ENCODE measurements at places on chromosomes 6 and 20.

DNA sequence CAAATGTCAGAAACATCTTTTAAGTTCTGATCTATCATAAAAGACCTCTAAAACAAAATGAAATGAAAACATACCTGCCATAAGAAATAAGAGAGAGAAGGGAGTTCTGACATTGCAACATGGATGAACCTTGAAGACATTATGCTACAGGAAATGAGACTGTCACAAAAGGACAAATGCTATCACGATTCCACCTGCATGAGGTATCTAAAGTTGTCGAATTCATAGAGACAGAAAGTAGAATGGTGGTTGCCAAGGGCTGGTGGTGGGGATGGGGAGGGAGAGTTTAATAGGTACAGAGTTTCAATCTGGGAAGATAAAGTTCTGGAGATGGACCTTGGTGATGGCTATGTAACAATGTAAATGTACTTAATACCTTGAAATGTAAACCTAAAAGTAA lies 3.3 kb downstream of the EZR start:
- DNase-seq: no peak

- DNase-seq: no peak
Observed at GRCh38 chr20:2313316-2313715, 17.5 kb downstream of the TGM3 start.

DNA sequence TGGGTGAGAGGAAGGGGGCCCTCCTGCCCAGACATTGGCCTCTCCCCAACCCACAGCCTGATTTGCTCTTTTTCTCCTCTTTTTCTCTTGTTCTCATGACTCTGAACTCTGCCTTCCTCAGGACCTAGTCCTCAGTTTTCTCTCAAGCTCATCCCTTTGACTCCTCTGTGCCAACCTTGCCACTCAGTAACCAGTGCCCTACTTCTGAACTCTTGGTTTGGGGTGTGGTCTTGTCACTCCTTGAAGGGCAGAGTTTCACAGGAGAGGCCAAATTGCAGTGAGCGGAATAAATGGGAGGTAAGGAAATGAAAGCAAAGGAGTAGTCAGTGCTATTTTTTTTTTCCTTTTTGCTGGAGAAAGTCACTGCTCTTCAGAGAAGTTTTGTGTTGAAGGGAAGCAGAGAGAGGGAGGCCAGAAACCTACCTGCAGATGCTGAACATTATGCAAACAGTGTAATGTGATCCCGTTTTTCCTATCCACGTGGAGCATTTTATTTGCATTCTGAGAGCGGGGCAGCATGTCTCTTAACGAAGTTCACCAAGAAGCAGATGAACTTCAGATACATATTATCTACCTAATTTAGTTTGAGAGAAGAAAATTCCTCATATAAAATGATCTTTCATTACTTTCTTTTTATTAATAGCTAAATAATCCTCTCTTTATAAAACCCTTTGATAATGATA lies 26.9 kb downstream of the CFAP61 start:
- no peak for DNase-seq

DNA sequence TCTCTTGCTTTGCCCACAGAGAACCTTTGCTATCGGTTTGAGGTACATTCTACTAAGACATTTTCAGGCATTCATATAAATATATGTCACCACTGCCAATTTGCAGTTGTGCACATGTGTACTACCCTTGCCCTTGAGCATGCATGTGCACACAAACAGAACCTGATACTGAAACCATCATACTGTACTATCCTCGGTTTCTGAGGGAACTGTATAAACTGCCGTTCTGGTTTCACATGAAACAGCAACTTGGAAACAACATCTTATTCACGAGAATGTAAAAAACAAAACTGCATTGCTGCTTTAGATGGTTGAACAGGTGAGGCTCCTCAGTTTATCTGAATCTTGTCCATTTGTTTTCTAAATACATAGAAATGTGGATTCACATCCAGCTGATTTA lies 151.2 kb upstream of the TMEM170B start:
- no peak for DNase-seq

GRCh38 chr20:59165396-59165795 lies 1.8 kb downstream of the ZNF831 start:
- DNase-seq: no peak

- DNase-seq: no peak
Observed at GRCh38 chr20:63957690-63958441, 1.6 kb upstream of the UCKL1 start.

GRCh38 chr6:42142118-42142835 lies at the start of gene C6orf132:
Gene C6orf132 (minus strand): TSS chr6:42142620. CDS start chr6:42142444, 176 bp downstream.
- no peak for DNase-seq

- DNase-seq: no peak
Observed at GRCh38 chr6:168913866-168914469, 339.7 kb downstream of the THBS2 start.

DNA sequence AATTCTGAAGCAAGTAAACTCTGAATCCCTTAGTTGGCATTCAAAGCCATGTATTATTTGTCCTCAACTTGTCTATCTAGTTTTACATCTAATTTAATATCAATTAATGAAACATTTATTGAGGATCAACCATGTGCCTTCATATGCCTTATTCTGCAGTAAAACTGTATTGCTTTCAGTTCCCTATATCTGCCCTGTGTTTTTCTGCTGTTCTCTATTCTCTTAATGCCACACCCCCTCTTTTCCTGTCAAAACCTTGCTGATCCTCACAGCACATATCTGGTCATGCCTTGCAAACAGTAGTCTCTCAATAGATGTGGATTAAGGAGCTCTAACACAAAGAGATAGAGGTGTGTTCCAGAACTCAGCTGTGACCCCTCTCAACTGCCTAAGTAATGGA lies 2.0 kb downstream of the FIG4 start:
- DNase-seq: no peak

DNA sequence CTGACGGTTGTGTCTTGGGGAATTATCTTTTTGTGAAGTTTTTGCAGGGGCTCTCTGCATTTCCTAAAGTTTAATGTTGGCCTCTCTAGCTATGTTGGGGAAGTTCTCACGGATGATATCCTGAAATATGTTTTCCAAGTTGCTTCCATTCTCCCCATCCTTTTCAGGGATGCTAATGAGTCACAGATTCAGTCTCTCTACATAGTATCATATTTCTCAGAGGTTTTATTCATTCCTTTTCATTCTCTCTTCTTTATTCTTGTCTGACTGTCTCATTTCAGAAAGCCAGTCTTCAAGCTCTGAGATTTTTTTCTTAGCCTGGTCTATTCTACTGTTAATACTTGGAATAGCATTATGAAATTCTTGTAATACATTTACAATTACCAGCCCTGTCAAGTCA lies 61.3 kb downstream of the UNC5CL start:
- no peak for DNase-seq

GRCh38 chr6:154572556-154572955 lies 62.1 kb upstream of the CNKSR3 start:
- no peak for DNase-seq

GRCh38 chr6:63553208-63553607 lies 19.1 kb upstream of the LOC128125822 start:
- DNase-seq: no peak

GRCh38 chr6:148747471-148748165 lies 788 bp downstream of the UST start:
- no peak for DNase-seq

- no peak for DNase-seq
Observed at GRCh38 chr20:50449738-50450492, 60.3 kb upstream of the PTPN1 start.

DNA sequence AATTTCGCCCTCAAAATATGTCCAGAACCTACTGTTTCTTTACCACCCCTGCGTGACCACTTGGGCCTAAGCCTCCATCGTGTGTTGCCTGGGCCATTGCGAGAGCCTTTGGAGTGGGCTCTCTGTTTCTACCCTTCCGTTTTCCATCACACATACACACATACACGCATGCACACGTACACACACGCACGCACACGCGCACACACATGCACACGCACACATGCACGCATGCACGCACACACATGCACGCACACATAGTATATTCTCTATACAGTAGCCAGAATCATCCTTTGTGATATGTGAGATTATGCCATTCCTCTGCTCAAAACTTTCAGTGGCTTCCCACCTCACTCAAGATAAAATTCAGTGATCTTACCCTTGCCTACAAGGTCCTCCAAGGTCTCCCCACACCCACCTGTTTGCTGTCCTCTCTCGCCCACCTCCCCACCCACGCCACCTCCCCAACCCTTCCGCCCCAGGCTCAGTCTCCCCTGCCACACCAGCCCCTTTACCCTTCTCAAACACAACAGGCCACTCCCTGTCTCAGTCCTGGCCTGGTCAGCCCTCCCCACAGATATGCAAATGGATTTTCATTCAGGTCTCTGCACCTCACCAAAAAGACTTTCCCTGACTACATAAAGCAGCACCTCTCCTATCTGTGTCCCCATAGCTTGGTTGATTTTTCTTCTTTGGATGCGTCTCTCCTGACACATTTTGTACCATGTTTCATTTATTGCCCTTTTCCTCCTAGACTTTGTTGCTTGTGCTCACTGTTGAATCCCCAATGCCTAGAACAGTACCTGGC lies 559.6 kb downstream of the CD83 start:
- no peak for DNase-seq

- no peak for DNase-seq
Observed at GRCh38 chr6:49772285-49772684, 14.8 kb downstream of the PGK2 start.

DNA sequence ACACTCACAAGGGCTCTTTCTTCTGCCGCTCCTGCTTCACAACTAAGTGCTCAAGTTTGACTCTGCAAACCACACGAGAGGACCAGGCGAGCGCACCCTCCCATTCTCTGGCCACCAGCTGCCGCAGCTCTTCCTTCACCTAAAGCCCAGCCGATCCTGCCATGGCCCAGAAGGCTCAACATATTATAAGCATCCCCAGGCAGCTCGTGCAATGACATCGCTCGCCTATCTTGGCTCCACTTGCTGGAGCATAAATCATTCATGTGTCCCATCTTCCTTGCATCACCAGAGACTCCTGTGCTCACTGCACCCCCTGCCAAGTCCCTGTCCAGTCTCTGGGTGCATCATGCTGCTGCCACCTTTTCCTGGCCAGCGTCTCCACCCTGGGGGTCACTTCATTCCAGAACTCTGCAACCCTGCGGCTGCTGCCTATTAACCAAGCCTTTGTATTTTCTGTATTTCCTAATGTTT lies 59.0 kb downstream of the PSMG4 start:
- DNase-seq: no peak

- no peak for DNase-seq
Observed at GRCh38 chr6:5833120-5833519, 173.6 kb downstream of the NRN1 start.

- DNase-seq: no peak
Observed at GRCh38 chr20:49572857-49573256, 4.9 kb upstream of the PTGIS start.

GRCh38 chr20:1121429-1121828 lies 3.0 kb downstream of the PSMF1 start:
- DNase-seq: no peak

DNA sequence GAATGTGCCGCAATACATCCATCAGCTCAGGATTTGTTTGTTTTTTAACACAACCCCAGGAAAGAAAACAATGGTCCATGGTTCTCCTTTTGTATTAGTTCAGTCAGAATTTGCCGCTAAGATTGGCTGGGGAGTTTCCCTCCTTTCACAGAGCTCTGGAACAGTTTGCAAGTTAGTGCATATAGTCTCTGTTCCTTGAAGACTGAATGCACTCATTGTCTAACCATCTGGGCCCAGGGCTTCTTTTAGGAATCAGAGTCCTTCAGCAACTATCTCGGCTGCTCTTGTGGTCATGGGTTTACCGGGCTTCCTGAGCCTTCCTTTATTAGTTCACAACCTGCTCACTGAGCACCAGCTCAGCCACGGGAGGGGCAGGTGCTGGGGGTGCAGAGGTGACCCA lies 121.3 kb downstream of the SLC23A2 start:
- no peak for DNase-seq

DNA sequence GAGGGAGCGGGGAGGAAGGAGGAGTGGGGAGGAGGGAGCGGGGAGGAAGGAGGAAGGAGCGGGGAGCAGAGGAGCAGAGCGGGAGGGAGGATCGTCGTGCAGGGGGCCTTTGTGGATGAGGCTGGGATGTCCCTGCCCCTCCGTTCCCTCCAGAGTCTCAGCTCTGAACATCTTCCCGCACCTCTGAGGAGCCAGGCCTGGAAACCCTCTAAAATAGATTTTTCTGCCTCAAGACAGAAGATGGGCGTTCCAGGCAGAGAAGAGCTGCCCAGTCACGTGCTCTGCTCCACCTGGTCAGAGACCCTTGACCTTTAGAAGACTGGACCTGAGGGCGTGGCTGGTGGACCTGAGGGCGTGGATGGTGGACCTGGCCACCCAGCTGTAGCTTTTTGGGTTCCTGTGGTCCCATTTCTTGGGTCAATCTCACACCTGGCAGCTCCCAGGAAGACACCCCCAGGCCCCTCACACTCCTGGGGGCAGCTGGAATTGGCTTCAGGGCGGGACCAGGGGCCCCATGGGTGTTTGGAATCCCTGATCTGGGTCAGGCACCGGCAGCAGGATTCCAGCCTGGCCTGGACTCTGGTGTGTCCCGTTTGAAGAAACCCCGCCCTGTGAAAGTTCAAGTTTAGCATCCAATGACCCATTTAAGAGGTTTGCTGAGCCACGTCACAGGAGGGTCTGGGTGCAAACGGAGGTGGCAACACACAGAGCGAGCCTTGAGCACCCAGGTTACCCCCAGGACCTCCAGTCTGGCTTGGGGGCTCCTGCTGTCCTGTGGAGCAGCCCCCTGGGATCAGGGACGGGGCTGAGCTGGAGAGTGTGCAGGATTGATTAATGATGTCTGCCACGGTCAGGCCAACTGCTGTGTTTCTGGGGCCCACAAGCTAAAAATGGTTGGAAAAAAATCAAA lies 96.9 kb upstream of the BHLHE23 start:
- DNase-seq: no peak

DNA sequence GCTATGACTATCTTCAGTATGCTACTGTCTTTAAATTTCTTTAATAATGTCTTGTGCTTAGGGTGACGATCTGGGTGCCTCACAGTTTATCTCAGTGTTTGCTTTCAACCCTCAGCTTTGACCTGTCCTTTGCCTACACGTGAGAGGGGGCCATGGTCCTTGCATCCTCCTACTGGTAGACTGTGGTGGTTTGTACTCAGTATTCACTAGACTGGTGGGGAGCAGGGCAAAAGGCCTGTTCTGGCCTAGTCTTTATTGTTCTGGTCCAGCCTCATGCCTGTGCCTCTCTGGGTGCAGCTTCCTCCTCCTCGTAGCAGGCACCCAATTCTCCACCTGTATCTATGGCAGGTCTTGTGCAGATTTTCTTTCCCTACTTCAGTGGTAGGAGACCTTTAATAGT lies 354.9 kb downstream of the CD109 start:
- DNase-seq: no peak

GRCh38 chr6:10542213-10542612 lies 21.1 kb downstream of the GCNT2 start:
- no peak for DNase-seq

DNA sequence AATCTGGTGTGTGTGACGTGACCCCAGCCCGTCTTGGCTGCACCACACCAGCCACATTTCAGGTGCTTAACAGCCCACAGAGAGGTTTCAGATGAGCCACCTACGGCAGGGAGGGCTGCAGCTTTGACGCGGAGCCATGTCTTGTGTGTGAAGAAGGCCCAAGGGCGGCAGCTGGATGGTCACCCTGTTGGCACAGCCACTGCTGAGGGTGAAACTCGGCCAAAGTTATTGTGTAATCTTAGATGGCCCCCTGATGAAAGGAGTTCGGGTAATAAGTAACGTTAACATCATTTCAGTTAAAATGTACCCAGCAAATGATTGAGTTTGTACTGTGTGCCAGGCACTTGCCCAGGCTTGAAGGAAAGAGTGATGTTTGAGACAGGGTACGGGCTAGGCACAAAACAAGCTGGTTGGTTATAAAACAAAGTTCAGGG lies 97.2 kb downstream of the SSR1 start:
- DNase-seq: no peak

GRCh38 chr6:97322811-97323210 lies 39.8 kb upstream of the MMS22L start:
- DNase-seq: no peak
